HT1080 (cell line): ENCODE measurements at places on chromosomes 6 and 20.

GRCh38 chr20:45325371-45325770, 17.3 kb upstream of the MATN4 start:
- DNase-seq, result no peak

- DNase-seq, result no peak
These were observed 20.7 kb downstream of the FUCA2 start for GRCh38 chr6:143490775-143491174.

- no peak for DNase-seq
These were observed 115.9 kb upstream of the BEND3 start for GRCh38 chr6:107231243-107231642.

- DNase-seq, result peak; percentile 14
These were observed 19.4 kb upstream of the SDHAF4 start for GRCh38 chr6:70547313-70547712.

DNA sequence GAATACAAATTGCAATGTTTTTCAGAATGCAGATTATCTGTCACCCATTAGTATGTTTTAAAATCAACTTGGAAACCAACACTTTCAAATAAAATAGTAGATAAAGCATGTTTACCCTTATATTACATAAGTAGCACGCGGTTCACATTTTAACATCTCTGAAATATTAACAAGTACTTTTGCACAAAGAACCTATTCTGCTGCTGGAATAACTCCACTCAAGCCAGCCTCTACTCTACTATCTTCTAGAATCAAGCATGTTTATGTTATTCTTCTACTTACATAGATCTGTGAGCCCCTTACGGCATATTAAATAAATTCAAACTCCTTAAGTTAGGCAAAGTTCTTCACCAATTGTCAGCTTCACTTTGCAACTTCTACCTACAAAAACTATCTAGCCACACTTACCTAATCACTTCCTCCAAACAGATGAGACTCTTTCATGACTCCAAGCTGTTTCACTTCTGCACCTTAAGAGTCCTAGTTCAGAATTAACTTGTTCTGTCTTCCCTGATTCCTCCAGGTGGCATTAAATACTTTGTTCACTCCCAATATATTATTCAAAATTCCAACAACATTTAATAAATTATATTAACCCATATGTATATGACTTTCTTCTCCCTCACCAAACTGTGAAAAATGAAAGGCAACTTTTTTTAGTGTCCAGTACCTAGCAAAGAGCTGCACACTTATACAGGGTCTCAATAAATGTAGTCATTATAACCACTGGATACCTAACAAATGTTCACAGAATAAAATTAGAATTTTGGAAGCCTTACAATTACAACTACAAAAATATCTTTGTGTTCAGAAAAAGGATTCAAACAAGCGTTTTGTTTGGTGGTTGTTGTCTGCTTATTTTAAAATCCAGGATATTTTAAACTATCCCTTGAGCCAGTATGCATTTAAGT, 12.1 kb downstream of the CEP85L start:
- no peak for DNase-seq

DNA sequence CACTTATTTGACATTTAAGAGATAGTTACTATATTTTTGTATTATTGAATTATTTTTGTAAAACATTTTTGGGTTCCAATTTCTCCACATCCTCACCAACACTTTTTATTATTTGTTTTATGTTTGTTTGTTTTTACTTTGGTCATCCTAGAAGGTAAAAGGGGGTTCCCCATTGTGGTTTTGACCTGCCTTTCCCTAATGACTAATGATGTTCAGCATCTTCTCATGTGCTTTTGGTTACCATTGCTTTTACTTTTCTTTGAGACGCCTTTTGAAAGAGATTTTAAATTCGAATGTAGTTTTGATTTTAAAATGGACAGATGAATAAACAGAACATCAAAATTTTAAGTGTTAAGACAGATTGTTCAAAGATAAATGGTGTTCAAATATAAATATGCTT, 46.9 kb downstream of the AK9 start:
- peak; percentile 17 for DNase-seq

DNA sequence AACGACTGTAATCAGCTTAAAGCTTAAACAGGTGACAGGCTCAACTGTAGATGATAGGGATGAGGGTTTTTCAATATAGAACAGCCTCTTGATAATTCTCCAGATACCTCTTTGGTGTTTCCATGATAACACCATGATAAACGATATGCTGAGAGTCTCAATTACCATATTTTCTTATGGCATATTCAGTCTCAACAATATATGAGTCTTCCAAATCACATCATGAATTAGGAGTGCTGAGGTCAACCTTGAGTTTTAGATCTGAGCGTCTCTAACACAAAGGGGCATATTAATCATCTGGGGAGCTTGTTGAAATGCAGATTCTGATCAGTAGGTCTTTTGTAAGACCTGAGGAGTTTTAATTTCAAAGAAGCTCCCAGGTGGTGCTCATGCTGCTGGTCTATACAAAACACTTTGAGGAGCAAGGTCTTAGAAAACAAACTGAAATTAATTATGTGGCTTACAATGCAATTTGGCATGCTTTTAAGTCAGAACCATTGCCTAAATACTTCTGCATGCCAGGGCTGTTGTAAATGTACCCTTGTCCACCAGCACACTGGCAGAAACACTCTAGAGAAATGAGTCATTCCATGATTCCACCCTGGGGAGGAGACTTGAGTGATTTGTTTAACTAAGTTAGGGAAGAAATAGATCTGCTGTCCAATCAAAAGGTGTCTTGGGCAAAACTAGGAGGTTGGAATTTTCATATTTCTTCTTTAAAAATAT, 49.6 kb downstream of the PTCHD4 start:
- DNase-seq, result peak; percentile 49

DNA sequence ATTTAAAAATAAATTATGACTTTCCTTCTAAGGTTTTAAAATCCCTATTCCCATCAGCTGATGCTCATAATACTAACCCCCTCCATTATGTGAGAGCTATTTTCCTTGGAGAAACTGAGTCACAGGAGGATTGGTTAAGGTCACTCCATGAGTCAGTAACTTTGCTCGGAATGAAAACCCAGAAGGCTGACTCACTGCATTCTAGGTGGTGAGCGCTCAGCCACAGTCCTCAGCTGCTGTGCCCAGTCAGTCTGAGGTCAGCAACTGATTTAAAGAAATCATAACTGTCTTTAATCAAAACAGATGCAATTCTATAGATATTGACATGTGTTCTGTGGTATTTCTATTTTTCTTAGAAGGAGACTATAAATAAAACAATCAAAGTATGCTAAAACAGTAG, 359.2 kb downstream of the GJA1 start:
- DNase-seq, result peak; percentile 90

- DNase-seq, result no peak
These were observed 152.9 kb upstream of the COL21A1 start for GRCh38 chr6:56400273-56400672.
